Stimulated activated CD8-positive, alpha-beta memory T cell treated with anti-CD3 and anti-CD28 coated beads, Interleukin-7, amount 100 ng/mL, for 48 hours (primary cell): ENCODE measurements at places on chromosomes 2 and 18.

- no peak for DNase-seq
These were observed 142.7 kb downstream of the PRKCE start for GRCh38 chr2:45794134-45794617.

GRCh38 chr2:204205538-204205937 is 269.0 kb downstream of the ICOS start:
- no peak for DNase-seq

DNA sequence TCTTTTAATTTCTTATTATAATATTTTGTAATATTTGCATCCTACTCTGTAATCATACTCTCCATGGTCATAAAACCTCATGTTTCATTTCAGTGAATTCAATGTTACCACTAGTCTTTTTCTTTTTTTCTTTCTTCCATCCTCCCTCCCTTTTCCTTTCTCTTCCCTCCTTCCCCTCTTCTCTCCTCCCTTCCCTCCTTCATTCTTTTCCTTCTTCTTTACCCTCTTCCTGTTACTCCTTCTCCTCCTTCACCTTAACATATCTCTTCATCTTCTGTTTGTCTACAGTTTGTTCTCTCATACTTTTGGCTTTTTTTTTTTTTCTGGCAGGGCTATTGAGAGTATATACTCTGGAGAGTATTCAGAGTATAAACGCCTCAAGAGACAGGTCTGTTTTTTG is 491.6 kb upstream of the ID2 start:
- no peak for DNase-seq

- no peak for DNase-seq
These were observed 318.7 kb downstream of the PTPRM start for GRCh38 chr18:7885865-7886264.

DNA sequence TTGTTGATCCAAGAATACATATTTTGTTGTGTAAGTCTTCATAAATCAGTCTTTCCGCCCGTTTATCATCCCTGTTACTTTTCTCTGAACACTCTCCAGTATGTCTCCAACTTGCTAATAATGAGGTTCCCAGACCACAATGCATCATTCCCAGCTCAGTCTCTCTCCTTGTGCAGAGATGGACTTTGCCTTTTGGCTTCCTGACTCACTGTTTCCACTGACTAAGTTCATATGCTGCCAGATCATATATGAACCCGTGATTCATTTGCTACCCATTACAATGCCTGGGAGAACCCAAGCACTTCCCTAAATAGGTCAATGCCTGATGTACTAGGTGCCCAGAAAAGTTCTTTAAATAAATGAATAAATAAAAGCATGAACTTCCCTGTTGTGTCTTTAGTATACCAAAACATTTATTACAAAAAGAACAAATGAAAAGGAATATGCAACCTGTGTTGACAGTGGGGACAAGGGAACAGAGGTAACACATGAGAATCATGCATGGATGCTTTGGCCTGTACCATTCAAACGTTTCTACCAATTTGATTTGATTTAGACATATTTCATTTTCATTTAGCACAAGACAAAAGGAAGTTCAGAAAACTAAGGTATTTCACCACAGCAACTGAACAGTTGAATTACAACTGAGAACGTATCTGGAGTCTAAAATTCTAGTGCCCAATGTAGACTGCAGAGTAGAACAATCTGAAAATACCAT is 215.4 kb upstream of the HNRNPA3 start:
- peak; percentile 7 for DNase-seq

- no peak for DNase-seq
These were observed 40.4 kb upstream of the RASGRP3 start for GRCh38 chr2:33436083-33436482.

- no peak for DNase-seq
These were observed 174.0 kb upstream of the PIEZO2 start for GRCh38 chr18:11323359-11323819.

DNA sequence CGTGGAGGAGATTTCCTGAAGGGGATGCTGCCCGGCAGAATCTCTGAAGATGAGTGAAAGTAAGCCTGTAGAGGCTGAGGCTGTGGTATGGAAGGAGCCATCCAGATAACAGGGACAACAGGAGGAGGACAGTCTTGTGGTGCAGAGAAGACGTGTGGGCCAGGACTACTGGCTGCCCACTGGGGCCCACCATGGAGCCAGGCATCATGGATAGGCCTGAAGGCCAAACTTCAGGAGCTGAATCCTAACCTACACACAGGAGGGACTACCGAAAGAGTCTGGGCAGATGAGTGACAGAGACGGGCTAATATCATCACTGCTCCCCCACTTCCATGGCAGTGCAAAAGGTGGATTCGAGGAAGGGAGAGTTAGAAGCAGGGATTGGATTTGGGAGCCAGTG is 131.3 kb upstream of the DAPL1 start:
- no peak for DNase-seq

DNA sequence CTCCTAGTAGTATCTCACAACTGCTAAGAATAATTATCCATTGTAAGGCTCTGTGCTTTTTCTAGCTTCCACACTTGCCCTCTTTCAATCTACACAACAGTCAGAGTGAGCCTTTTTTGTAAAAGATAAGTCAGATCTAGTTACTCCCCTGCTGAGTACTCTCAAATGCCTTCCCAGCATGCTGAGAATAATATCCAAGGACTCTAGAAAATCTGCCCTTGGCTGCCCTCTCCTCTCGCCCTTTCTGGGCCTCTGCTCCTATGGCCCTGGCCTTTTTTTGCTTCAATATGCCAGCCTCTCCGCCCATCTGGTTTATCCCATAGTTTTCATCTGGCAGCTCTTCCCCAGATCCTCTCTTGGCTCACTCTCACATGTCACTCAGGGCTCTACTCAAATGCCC is 455.9 kb upstream of the UBE2E3 start:
- no peak for DNase-seq

- DNase-seq, result no peak
These were observed 359.8 kb upstream of the SETBP1 start for GRCh38 chr18:44320619-44321460.

DNA sequence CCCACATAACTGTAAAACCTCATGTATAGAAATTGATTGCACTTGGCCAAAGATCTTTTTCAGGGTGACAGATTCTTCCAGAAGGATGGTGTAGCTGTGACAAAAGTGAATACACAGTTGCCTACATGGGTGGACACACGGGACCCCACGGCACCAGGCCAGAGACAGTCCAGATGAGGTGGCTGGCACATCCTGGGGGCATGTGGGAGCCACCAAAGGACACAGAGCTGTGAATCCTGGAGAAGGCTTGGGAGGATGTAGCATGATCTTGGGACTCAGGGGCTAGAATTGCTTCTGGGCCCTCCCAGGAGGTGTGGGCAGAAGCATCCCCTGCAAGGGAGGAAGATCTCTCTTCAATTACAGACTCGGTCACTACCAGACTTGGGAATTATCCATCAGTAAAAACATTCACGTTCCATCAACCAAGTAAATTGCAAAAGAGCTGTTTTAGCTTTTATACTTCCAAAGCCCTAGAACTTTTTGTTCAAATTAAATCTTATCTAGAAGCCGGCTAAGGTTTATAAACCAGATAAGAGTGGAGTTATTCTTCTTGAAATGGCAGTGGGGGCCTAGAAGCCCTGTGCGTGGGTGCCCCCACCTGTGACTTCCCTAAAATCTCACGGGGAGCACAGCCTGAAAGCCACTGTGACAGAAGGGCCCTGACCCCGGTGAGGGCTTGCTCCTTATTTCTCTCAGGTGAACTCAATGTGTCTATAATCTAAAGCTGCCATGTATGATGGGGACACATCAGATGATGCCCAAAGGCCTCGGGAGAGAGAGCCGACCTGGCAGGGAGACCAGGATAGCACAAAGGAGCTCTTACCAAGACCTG is 81.7 kb downstream of the SEPTIN10 start:
- DNase-seq, result no peak

DNA sequence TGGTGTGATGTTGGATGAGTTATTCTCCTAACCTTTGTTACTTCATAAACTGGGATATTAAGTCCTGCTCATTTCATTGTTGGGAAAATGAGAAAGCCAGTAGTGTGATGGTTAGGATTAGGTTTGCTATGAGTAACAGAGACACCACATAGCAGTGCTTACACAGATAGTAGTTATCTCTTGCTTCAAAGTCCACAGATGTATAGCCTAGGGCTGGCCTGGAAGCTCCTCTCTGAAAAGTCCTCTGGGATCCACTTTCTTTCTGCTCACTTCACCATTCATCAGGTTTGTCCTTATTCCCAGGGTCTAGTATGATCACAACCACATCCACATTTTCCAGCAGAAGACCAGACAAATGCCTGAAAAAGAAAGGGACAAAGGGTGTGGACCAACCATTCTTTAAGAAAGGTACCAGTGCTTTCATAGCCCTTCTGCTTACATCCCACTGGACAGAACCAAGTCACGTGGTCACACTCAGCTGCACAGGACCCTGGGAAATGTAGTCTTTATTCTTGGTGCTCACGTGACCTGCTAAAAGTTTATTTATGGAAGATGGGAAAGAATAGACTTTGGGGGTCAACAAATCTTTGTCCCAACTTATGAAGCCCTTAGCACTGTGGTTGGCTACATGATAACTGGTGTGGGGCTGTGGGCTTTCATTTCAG is 108.9 kb downstream of the INSIG2 start:
- DNase-seq, result no peak

- peak; percentile 1 for DNase-seq
These were observed 759.4 kb downstream of the ADCYAP1 start for GRCh38 chr18:1663879-1664705.

- DNase-seq, result no peak
These were observed 73.5 kb upstream of the ZNF397 start for GRCh38 chr18:35167332-35167731.

DNA sequence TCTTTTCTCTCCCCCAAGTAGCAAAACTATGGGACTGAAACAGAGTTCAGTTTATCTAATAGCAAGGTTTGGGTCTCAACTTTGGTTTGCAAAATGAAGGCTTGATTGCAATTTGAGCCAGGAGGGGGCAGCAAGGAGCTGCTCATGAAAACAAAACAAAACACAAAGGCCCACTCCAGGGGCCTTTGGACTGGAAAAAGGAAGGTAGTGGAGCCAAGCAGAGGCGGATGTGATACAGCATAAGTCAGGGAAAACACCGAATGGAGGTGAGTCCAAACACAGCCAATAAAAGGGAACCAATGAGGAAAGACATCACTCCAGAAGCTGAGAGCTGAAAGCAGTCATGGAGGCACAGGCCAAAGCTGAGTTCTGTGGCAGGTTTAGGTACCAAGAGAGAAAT is 799.7 kb upstream of the ACVR2A start:
- peak; percentile 7 for DNase-seq

- no peak for DNase-seq
These were observed 319 bp downstream of the ZSCAN30 start for GRCh38 chr18:35289727-35290093.

DNA sequence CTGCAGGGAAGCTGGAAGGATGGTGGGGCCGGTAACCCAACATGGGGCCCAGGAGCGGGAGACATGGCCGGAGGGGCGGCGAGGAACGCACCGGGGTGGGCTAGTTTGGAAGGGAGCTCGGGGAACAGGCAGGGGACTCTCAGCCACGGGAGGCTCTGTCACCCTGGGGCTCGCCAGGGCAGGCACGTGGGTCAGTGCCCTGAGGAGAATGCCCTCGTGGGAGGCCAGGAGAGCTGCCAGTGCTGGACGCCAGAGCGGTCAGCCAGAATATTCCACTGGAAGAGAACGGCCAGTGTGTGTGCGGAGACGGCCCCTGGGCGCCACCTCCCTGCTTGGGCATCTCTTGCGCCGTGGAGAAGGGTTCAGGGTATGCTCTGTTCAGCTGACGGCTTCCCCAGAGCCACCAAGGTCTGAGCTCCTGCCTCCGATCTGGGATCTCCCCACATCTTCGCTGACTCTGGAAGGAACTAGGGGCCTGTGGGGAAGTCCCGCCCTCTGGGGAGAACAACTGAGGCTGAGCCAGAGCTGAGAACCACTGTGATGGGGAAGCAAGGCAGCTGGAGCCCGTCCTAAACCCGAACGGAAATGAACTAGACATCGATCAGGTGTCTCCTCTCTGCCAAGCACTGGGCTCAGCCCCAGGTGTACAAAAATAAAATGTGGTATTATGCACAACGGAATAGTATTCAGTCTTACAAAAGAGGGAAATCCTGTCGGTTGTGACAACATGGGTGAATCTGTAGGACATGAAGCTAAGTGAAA is 49.3 kb downstream of the TNP1 start:
- DNase-seq, result no peak

GRCh38 chr18:11005528-11005927 is 143.8 kb downstream of the PIEZO2 start:
- no peak for DNase-seq

- no peak for DNase-seq
These were observed 748.8 kb downstream of the NR4A2 start for GRCh38 chr2:155583674-155584195.

- no peak for DNase-seq
These were observed 180.7 kb downstream of the SUCLG1 start for GRCh38 chr2:84278386-84278785.

DNA sequence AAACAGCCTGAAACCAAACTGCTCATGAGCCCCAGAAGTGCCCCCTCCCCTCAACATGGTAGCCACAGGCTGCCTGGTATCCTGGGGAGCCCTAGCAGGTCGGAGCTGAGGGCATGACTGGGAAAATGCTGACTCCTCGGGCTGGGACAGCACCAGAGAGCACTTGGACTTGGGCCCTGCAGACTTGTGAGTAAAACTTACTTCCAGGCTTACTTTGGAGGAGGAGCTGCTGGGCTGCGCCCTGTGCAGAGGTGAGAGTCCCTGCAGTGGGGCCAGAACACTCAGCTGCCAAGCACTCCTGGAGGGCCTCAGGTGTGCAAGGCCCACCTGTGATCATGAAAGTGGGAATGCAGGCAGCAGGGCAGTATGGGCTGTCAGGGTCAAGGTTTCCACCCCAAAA is 119.4 kb downstream of the SEPTIN10 start:
- no peak for DNase-seq

DNA sequence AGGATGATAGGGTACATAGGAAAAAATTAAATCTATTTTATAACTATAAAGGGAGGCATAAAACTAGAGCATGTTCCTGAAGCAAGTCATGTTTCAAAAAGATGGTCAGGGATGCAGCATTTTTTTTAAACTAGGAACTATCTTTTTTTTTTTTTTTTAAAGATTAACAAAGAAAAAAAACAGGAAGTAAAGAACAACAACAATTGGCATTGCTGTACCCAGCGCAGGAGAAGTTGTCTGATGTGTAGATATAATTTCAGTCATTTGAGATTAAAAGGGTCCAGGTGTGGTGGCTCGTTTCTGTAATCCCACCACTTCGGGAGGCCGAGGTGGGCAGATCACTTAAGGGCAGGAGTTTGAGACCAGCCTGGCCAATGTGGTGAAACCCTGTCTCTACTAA is 41.5 kb downstream of the PMAIP1 start:
- no peak for DNase-seq

- DNase-seq, result no peak
These were observed 4.7 kb upstream of the IL1R2 start for GRCh38 chr2:101986804-101987740.

GRCh38 chr2:237134321-237135230 is 48.9 kb downstream of the COPS8 start:
- DNase-seq, result no peak

DNA sequence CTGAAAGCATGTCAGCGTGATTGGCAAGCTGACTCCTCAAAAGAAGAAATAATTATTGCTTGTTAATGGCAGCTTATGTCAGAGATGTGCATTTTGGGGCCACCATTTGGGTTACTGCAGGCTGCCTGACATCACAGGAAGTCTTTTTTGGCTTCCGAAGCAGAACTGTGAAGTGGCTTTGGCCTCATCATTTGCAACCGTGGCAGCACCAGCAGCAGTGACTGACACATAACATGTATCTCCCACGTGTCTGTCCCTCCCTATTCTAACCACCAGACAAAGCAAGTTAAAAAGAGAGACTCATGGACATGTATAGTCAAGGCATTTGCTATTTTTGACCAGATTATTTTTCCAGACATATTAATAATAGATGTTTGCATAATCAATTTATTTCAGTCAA is 488.7 kb upstream of the ACVR2A start:
- DNase-seq, result no peak

- DNase-seq, result peak; percentile 2
These were observed 56.0 kb upstream of the RAB6C start for GRCh38 chr2:129923265-129924091.
